ENCODE measurements at places on chromosomes 16 and 17.

DNA sequence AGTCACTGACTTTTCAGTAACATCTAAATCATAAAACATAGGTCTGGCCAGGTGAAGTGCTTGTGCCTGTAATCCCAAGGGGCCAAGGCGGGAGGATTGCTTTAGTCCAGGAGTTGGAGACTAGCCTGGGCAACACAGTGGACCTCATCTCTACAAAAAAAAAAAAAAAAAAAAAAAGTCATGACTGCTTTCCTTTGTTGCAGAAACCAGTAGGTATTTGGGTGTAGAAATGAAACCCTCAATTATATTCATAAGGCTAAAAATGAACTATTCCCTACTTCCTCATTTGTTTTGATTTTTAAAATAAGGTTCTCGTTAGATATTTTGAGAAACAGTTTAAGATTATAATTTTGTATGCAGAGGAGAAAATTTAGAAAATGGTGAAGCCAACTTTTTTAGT lies 26.0 kb downstream of the PITPNC1 start:
- no peak for DNase-seq

DNA sequence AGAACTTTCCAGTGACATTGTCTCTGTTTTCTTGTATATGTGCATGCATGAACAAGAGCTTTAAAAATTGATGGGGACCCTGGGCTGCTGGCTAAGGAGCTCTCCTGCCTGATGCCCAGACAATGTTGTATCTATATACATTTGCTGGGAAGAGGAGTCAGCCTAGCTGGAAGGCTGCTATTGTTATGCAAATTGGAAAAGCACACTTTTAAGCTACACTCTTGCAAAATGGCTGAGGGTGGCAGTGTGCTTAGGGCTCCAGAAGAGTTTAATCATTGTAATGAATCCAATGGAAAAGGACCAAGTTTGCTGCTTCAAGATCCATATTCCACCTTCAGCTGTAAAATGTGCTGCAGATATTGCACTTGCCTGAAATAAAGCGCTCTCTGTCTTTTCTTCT lies 171.8 kb downstream of the PRKCA start:
- no peak for DNase-seq

DNA sequence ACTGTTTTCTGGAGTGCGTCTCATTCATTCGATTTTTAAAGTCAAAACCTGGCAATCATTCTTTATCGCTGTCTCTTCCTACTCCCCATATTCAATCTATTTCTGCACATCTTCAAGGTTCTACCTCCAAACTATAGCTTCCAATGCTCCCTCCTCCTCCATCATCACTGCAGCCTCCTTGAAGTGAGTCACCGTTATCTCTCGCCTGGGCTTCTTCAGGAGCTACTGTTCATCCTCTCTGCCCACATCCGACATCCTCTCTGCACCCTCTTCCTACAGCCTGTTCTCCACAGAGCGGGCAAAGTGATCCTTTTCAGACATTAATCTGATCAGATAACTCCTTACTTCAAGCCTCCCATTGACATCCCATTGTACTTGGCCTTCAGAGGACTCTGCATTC lies 144.2 kb upstream of the DNAH9 start:
- no peak for DNase-seq

GRCh38 chr17:228951-229708 lies 47.7 kb upstream of the DOC2B start:
- DNase-seq: no peak

DNA sequence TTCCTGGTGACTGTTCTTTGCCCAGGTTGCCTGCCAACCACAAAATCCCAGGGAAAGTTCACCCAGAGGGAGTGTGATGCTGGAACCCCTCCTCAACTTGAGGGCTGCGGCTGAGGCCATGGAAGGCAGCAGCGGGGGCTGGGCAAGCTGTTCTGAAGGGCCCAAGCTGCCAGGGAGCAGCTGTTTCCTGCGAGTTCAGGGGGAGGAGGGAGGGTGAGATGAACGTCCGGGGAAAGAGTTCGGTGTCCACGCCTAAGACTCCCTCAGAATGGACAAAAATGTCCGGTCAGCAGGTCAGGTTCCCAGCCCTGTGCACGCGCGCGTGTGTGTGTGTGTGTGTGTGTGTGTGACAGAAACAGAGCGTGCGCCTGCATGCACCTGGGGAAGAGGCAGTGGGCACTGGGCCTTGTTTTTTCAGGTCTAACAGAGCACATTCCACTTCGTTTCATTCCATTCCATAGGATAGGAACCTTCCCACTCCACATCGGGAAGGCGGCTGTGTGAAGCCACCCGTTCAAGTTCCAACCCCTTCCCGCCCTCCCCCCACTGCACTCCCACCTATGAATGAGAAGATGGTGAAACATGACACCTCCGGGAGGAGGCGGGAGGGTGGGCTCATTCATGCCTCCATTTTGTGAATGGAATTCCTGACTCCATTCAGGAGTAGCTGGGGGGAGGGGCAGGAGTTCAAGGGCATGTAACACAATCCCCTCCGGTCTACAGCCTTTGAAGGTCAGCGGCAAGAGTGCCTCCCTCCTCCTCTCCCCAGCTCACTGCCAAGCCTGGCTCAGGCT lies 15.7 kb downstream of the ETV4 start:
- DNase-seq: no peak

DNA sequence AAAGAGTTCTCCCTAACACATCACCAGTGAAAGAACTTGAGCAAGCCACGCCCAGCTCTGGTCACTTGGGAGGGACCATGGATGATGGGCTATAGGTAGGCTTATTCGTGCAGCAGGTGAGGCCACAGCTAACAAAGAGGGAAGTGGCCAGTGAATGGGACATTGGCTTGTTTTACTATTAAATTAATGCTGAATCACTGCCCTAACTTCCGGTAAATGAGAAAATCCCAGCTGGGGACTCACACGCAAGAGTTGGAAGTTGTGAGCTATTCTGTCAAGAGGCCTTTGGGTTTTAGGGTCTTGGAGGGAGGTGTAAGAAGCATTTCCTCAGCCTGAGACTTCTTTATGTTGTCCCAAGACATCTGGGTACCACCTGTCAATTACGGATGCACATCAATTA lies 315.3 kb downstream of the XYLT1 start:
- no peak for DNase-seq

DNA sequence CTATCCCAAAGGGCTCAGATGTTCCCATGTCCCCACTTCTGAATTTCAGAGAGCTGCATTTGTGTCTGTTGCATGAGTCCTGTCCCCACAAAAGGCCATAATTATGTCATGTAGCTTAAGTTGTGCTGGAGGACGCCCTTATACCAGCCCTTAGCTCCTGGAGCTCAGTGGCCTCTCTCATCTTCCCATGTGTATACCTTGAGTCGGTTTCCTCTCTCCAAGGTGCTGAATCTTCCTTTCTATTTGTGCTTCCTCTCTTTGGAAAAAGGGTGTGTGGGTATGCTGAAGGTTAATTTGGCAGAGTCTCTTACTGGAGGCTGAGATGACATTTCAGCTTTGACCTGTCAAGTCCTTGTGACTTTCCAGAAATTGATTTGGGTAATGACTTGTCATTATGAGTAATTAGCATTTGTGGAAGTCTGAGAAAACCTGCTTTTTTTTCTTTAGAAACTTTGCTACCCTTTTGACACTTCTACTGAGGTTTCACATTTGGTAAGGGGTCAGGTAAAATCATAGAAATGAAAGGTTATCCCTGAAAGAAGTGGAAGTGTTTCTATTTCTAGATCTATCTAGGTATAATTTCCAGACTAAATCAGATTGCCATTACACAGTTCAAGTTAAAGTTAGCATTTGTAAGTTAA lies 185.4 kb downstream of the ABCC12 start:
- DNase-seq: no peak

DNA sequence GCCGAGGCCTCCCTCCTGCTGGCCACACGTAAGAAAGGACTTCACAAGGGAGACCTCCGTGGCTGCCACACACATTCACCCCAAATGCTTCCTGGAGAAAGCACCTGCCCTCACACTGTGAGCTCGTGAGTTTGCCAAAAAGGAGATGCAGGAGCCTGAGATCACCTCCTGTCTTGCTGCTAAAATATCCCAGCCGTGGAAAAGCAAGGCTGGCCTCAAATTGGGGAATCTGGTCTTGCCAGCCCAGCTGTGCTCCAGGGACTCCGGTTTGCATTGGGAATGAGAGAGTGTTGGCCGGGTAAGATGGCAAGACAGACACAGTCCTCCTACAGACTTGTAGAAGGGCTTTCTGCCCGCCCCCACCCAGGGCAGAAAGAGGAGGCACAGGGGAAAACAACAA lies 13.8 kb downstream of the RBFOX3 start:
- DNase-seq: no peak

GRCh38 chr16:8236816-8237215 lies 353.5 kb downstream of the TMEM114 start:
- no peak for DNase-seq

DNA sequence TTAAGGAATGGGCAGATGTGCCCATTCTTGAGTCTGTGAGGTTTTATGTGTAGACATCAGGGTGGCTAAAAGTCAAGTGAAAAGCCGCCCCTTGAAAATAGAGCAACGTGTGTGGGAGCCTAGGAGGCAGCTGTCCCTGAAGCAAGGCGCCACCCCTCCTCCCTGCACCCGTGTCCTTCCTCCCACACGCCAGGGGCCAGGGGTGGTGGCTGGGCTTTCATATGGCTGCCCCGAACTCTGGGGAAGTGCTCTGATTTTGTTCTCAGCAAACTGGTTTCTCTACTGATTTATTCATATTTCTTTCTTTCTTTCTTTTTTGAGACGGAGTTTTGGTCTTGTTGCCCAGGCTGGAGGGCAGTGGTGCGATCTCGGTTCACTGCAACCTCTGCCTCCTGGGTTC lies 4.7 kb downstream of the ZNF750 start:
- no peak for DNase-seq

- DNase-seq: no peak
Measured at GRCh38 chr16:85675251-85675874, 13.4 kb downstream of the GINS2 start.

DNA sequence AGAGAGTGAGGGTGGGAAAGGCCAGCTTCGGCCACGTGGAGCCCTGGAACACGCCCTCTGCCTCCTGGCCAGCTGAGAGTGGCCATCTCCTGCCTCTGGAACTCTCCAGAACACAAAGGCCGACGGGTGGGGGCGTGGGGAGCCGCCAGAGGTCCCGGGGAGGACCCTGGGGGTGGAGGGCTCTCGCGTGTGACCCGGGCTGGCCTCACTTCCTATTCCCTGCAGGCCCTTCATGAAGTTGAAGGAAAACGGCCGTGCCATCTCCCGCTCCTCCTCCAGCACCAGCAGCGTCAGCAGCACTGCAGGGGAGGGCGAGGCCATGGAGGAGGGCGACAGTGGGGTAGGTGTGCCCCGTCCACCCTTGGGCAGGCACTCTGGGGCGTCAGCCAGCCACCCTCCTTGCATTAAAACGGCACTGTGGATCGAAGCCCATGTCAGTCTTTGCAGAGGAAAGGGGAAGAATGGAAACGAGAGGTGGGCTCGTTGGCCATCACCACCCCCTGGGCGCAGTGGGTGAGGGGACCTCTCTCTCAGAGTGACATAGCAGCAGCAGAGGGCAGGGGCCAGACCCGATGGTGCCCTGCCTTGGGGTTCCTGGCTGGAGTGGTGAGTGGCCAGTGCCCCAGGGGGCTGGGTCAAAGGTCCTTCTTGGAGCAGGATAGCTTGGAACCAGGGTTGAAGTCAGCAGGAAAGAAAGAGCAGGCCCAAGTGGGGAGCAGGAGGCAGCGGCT lies 37.1 kb downstream of the OR1D5 start:
- no peak for DNase-seq

DNA sequence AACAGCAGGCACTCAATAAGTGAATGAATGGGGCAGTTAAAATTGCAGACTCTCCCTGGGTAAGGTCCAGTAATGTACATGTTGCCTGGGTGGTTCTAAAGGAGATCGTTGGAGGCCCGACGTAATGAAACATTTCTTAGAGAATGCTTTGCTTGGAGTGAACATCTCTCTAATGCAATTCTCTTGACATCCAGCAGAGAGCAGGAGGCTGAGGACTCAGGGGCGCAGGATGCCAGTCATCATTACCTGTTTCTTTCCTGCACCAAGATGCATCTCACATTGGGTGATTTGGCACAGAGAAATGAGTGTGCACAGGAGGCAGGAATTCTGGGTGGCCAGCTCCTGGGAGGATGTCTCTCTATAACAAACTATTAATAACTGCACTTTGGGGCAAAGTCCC lies 130.3 kb upstream of the RBBP6 start:
- DNase-seq: no peak

- DNase-seq: no peak
Measured at GRCh38 chr17:48754500-48755261, 26.1 kb upstream of the HOXB13 start.

- DNase-seq: no peak
Measured at GRCh38 chr17:74474043-74474792, 7.8 kb downstream of the CD300A start.

GRCh38 chr17:4446326-4447071 lies 12.8 kb downstream of the SPNS3 start:
- no peak for DNase-seq

DNA sequence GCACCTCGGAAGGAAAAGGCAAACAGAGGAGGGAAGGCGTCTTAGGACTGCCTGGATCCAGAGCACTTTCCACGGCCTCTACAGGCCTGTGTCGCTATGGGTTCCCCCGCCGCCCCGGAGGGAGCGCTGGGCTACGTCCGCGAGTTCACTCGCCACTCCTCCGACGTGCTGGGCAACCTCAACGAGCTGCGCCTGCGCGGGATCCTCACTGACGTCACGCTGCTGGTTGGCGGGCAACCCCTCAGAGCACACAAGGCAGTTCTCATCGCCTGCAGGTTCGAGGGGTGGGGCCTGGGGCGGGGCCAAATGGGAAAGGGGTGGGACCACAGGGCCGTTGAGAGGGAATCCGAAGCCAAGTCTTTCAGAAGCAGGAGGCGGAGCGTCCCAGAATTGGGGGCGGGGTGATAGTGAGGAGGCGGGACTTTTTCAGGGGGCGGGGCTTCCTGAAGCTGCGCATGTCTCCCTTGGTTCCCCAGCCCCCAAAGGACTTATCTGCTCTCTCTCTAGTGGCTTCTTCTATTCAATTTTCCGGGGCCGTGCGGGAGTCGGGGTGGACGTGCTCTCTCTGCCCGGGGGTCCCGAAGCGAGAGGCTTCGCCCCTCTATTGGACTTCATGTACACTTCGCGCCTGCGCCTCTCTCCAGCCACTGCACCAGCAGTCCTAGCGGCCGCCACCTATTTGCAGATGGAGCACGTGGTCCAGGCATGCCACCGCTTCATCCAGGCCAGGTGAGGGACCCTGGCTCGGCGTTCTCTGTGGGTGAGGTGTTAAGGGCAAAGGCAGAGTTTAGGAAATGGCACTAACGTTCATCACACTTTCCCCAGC lies 939 bp downstream of the BCL6B start:
- no peak for DNase-seq

GRCh38 chr16:19829844-19830692 lies 54.6 kb downstream of the GPRC5B start:
- no peak for DNase-seq

GRCh38 chr16:73846356-73846755 lies 450.3 kb upstream of the PSMD7 start:
- DNase-seq: no peak

- no peak for DNase-seq
Measured at GRCh38 chr17:77696151-77696720, 262.3 kb upstream of the TNRC6C start.
